ENCODE measurements at places on chromosomes 1 and 21.

DNA sequence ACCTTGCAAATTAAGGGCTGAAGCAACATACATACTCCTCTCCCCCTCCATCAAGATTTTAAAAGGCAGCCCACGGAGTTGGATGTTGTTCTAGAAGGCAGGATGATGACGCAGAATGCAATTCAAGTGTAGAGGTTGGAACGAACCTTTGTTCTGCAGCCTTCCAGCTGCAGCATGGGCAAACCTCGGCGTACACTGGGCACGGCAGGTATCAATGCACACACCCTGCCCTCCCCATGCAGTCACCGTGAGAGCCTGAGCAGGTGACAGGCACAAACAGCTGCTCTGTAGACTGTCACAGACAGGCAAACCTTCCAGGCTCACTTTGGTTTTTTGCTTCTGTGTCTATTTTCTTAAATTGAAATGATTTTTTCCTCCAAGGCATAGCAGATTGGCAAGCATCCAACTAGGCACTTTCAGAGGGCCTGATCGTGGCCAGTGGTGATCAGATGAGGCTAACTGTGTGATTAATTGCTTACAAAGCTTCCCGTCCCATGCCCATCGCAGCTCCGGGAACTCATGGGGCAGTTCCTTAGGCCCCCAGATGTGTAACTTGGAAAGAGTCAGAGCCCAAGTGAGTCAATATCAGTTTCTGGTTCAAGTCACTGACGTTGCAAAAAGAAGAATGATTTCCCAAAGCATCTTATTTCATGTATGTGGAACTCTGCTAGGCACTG is 82.3 kb downstream of the ITPKB start:
- no peak for DNase-seq

- no peak for DNase-seq
Measured at GRCh38 chr1:4330805-4331766, 323.3 kb upstream of the AJAP1 start.

GRCh38 chr1:167136191-167136614 is 42.3 kb downstream of the STYXL2 start:
- no peak for DNase-seq

DNA sequence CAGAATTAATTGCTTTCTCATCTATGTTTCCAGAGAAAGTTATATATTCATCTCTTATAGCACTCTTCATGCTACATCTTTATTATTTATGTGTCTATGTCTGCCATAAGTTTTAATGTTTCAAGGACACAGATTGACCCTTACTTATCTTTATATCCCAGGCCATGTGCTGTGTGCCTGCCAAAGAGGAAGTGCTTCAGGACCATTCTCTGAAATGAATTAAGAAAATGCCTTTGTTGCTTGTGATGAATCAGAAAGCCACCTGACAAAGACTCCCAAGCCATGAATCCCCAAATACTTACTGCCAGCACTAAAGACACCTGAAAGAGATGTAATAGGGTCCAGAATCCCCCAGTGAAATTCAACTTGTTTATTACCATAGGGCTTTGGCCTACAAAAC is 342.1 kb upstream of the C1orf87 start:
- no peak for DNase-seq

GRCh38 chr1:41860771-41861170 is 58.0 kb downstream of the HIVEP3 start:
- no peak for DNase-seq

GRCh38 chr1:110604586-110605148 is 1.5 kb downstream of the KCNA2 start:
- no peak for DNase-seq

DNA sequence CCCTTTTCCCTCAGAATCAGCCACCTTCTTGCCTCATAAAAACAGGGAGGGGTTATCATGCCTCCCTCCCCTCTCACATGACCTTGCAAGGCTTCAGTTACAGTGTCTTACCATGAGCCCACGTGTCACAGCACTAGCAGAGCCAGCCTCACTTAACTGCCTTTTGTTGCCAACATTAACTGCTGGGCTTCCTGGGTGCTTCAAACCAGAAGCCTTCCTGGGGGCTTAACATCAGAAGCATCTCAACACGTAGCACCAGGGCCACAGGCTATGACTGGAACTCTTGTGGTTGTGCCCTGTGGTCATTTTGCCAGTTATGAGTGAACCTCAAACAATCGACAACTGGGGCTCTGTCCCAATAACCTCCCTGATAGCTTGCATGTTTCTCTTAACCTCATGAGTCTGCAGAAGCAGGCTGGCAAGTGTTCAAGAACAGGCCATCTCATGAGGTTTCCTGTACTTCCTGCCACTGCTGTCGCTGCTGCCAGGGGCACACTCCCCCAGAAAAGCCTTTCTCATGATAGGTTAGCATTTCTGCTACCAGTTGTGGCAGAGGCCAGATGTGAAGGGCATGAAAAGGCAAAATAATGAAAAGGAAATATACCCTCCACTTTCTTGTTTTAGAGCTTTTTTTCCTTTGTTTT is 132.2 kb downstream of the GLUL start:
- DNase-seq = peak; percentile 14

GRCh38 chr1:58481962-58482361 is 64.6 kb downstream of the OMA1 start:
- no peak for DNase-seq

DNA sequence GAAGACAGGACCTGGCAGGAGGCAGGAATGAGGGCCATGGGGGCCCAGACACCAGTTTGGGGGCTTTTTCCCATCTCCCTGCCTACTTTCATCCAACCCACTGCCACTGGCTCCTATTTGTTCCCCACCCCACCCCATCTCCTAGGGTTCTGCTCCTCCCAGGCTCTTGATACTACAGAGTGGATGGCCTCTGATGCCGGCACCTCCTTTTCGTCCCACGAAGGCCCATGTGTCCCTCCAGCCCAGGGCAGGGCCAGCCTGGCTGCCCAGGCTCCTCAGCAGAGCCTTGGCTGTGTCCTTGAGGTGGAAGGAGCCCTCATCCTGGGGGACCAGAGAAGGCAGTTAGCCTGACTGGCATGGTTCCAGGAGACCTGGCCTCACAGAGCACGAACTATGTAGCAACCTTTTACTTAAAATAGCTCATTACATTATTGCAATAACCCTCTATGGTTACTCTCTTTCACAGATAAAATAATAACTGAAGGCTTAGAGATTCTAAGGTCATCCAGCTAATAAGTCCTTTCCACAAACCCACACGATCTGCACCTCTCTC is 3.5 kb downstream of the POMGNT1 start:
- DNase-seq = no peak

- DNase-seq = no peak
Measured at GRCh38 chr1:226248796-226249195, 25.3 kb downstream of the MIXL1 start.

DNA sequence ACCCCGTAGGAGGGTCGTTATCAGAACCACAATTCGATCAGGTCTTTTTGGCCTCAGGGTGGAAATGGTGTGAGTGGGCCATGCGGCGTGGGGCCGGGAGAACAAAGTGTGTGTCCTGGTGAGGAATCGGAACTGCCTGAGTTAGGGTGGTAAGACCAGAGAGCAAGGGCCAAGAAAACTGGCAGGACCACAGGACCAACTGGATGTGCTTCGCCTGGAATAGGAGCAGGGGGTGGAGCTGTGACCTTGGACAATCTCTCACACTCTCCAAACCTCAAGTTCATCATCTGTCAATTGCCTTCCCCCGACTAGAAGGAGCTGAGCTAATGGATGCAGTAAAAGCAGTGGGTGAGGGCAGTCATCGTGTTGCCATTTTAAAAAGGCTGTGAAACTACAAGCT is 59.5 kb downstream of the NAV1 start:
- no peak for DNase-seq

- no peak for DNase-seq
Measured at GRCh38 chr1:22096036-22096435, 43.5 kb downstream of the CDC42 start.

DNA sequence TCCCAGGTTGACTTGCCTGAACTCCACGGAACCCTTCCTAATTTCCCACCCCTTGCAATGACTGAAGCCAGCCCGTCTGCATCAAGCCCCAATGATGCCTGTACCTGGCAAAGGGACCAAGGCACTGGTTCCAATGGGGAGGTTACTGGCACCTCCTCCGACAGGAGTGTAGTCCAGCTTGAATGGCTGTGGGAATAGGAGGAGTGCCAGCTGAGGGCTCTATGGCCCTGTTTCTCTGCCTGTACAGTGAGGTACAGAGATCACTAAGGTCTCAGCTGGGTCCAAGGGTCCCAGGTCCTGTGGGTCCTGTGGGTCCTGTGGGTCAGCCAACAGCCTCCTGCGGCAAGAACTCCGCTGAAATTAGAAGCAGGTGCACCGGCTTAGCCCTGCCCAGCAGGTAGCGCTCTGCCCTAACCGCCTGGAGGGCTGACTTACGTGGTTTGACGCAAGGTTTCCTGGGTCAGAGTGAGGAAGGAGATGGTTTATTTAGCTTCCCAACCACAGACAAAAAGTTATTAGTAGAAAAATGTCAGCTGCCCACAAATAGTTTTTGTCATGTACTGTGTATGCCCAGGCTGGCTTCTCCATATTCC is 9.9 kb upstream of the SPRR4 start:
- no peak for DNase-seq

GRCh38 chr1:28154078-28154594 is 22.4 kb downstream of the PTAFR start:
- no peak for DNase-seq

DNA sequence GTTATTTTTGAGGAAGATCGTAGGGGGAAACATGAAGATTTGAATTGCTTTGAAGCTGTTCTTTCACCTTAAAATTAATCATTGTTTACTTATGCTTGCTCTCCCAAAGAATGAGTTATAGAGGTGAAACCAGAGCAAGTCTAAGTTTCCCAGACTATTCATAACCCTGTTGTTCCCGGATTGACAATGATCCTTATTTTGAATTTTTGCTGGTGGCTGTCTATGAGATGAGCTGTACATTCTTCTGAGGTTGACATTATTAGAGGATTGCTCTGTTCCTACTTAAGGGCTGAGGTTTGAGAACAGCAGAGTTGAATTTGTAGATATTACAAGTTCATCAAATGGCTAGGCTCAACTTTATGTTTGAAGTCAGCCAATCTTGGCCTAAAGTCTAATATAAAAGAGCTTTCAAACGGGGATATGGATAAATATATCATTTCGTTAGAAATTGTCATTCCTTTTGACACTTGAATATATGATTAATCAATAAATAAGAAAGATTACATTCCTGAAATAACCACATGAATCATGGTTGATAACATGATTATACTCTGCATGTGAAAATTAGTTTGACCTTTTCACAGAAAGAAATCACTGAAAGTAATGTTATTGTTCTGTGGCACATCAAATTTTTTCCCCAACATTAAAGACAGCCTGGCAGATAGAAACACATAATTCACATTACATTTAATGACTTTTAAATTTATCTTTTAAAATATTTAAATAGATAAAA is 19.1 kb upstream of the PDE4B start:
- no peak for DNase-seq

- no peak for DNase-seq
Measured at GRCh38 chr1:186374303-186375151, 526 bp downstream of the TPR start.

DNA sequence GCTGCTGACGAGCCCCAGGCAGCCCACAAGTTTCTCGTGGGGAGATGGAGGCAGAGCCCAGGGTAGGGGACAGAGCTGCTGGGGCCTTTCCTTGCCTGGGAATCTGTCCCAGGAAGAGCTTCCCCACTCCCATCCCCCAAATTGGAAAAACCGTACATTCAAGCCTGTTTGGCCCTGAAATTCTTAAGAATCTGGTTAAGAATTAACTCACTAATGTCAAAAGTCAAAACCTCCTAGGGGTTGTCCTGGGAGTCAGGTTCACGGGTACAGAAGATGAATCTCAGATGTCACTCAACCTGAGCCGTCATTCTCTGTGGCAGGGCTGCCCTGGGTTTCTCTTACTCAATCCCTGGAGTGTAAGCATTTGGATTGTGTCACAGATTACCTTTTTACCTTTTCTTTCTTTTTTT is 8.4 kb downstream of the C1orf115 start:
- no peak for DNase-seq

DNA sequence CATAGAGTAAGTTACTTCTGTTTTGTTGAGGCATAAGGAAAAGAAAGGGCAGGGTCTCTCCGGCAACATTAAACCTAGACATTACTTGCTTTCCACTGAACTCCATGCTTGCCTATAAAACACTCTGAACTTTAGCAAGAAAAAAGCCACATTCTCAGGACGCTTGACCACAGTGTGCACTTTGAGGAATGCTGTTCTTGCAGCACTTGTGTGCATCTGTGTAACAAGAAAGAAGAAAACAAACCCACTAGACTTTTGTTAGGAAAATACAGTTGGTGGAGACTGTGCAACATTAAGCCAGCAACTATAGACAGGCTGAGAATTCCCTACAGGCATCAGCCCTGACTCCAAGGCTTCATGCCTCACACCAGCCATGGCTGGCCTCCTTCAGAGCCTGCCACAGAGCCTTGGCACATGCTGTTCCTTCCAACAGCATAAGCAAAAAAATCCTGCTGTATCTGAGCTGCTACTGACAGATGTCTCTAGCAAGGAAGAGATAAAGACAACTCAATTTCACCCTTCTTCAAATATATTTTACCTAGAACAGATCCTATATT is 5.8 kb downstream of the PDZK1 start:
- no peak for DNase-seq

DNA sequence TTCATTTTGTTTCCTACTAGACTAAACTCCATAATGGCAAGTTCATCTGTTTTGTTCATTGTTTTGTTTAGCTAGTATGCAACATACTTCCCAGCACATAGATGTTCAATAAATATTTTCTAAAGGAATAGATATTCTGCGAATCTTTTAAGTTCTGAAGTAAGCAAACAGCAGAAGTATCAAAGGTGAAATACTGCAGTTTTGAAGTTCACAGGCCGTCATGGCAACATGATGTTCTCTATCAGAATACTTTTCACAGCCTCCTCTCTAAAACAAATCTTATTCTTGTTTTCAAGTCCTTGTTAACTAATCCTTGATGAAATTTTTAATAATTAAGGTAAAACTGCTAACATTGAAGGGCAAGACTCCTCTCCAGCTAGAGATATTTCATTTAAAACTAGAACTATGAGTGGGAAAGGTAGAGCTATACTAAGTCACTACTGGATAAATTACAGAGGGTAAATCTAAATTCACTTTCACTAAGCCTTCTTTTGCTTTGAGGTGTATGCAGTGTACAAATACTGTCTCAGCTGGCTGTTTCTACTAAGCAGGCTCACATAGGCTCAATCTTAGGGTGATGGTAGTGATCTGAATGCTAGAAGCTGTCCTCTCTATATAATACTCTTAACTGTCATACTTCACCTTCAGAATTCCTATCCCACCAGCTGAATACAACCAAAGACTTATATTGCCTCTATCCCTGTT is 96.7 kb downstream of the ZZZ3 start:
- DNase-seq = no peak

DNA sequence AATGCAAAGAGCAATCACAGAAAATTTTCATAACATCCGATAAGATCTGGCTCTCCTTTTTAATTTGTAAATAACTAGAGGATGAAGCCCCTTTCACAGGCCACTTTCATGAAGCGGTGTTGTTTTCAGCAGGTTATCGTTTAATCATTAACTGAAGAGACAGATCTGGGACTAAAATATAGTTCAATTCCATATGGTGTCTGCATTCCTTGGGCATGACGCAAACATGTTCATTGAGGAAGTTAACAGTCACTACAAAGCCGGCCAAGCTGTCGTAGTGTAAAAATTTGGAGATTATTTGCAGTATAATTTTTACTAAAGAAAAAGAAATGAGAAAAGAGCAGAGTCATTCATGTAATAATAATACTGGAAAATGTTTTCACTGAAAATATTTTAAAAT is 565.2 kb upstream of the ADAMTS5 start:
- no peak for DNase-seq

GRCh38 chr1:23420778-23421177 is 3.8 kb downstream of the TCEA3 start:
- DNase-seq = no peak

Measured in stimulated activated CD4-positive, alpha-beta T cell treated with anti-CD3 and anti-CD28 coated beads, Interleukin-12 subunit alpha, Interleukin-12 subunit beta, amount 100 ng/mL, for 48 hours (primary cell).